ENCODE measurements at places on chromosomes 2 and 18.

GRCh38 chr2:59690849-59691248, 862.6 kb downstream of the BCL11A start:
- DNase-seq = no peak

GRCh38 chr18:22838639-22839277, 94.4 kb upstream of the RBBP8 start:
- DNase-seq = no peak

- DNase-seq = no peak
Observed at GRCh38 chr2:200225951-200226350, 80.5 kb upstream of the SPATS2L start.

- no peak for DNase-seq
Observed at GRCh38 chr2:59223742-59224141, 982.6 kb upstream of the FANCL start.

GRCh38 chr2:212359425-212360067, 179.1 kb downstream of the ERBB4 start:
- no peak for DNase-seq

- DNase-seq = no peak
Observed at GRCh38 chr2:40451918-40452605, at the start of gene SLC8A1. SLC8A1 (minus strand) TSS chr2:40452090.

DNA sequence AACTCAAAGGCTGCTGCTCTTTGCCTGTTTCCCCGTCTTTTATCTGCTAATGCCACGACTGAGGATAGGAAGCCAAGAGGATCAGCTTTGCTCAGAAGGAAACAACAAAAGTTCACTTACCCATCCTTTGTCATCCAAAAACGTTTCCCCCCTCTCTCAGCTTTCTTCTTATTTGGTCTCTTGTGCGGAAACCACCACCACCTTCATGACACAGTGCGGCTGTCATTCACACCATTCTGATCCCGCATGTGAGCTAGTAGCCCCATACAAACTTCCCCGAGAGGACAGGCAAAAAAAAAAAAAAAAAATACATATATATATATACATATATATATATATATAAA, 656 bp downstream of the LRRTM4 start:
- DNase-seq = no peak

DNA sequence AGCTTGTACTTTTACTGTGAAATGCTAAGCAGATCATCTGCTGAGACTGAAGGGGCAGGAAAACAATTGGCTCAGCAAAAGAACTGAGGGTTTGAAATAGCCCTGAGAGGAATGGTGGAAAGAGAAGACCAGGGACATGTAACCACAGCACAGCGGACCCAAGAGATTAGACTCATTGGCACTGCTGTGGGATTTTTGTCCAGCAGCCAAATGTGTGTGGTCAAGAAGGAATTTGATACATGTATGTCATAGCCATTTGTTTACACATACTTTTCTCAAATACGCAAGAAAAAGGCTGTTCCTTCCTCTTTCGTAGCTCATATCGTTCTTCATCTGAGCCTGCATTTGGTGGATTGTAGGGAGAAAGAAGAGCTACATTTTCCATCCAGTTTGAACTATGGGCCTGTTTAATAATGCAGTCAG, 73.8 kb downstream of the TRABD2A start:
- DNase-seq = no peak

- DNase-seq = no peak
Observed at GRCh38 chr2:161382747-161383146, 33.4 kb upstream of the TBR1 start.

GRCh38 chr2:138708682-138709241, 71.4 kb downstream of the NXPH2 start:
- DNase-seq = no peak

DNA sequence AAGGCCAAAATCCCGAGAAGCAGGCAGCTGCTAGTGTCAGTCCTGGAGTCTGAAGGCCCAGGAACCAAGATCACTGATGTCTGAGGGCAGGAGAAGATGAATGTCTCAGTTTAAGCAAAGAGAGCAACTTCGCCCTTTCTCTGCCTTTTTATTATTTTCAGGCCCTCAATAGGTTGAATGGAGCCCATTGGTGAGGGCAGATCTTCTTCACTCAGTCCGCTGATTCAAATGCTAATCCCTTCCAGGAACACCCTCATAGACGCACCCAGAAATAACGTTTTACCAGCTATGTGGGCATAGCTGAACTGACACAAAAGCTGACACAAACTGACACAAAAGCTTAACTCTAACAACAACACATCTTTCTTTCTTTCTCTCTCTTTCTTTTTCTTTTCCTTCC, 78.0 kb upstream of the KCNJ3 start:
- DNase-seq = no peak

DNA sequence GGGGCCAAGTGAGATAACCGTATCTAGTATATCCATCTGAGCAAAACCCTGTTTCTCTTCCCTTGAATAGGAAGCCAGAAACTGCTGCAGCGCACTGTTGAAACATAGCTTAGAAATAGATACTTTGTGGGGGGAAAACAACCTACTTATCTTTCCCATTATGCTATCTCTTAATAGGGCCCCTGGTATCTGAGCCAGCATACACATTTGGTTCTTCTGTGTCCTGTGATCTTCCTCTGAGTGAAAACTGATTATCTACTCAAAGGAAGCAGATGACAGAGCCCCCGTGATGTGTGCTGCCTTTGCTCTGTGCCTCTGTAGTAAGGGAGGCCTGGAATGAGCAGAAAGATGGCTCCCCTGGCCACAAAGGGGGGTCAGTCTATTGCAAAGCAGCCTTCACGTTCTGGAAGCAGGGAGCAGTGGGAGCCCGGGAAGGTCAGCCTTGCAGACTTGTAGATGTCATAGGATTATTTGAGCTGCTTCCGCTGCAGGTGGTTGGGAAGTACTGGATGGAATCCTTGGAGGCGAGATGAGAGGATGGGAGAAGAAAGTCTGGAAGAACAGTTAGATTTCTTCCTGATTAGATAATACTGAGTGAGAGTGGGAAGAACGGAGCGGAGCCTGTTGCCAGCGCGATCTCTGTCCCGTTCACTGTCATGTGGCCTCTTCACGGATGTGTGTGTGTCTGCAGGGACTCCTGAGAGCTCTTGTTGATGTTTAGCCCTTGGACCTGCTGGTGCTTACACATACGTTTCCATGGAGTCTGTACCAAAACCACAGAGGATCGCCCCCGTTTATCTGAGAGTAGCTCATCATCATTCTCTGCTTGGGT, 150.1 kb downstream of the AGAP1 start:
- no peak for DNase-seq
